ENCODE measurements at places on chromosomes 6 and 20.

- DNase-seq, result no peak
These were observed 457.9 kb downstream of the TBC1D32 start for GRCh38 chr6:120876424-120876823.

- no peak for DNase-seq
These were observed 20.7 kb downstream of the TXLNB start for GRCh38 chr6:139271056-139271455.

- no peak for DNase-seq
These were observed 55.3 kb downstream of the RIPOR2 start for GRCh38 chr6:24880451-24880850.

DNA sequence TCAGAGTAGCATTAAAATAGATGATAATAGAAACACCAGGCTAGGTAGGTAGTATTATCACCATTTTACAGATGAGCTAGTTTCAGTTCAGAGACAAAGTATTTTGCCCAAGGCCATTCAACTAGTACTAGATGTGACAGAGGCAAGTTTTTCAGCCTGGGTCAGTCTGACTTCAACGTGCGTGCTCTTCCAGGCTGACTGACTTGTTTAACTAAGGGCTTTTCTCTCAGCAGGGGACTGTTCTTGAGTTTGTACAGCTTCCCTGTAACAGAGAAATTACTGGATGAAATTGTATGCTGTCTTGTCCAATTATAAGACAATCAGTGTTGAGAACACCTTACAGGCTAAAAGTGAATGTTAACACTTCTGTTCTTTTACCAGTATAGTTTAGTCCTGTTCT is 333.5 kb upstream of the MAN1A1 start:
- DNase-seq, result no peak

DNA sequence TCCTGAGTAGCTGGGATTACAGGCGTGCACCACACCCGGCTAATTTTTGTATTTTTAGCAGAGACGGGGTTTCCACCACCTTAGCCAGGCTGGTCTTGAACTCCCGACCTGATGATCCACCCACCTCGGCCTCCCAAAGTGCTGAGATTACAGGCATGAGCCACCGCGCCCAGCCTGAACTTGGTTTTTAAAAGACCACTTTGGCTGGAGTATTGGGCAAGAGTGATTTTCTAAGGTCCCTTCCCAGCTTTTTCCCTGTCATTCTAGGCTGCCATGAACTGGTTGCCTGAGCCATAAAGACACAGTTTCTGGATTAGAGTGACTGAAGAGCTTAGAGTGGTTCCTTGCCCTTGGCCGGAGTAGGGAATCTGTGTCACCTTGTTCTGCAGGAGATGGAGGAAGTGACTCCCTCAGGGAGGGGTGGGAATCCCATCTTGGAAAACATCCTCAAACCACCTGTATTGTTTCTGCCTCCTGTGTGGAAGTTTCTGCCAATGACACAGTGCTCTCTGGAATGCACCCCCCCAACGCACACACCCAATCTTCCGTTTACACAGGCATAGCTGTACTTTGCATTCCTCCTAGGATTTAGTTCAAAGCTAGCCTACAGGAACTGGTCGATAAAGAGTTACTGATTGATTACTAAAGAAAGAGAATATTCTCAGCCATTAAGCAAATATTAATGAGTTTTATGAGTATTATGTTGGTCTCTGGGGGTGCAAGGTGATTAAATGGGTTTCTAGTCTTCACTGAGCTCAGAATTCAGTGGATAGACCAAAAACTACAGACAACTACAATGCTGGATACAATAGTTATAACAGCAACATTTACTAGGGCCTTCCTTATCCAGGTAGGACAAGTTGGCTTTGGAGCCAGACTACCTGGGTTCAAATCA is 18.2 kb downstream of the BCL2L1 start:
- DNase-seq, result no peak

DNA sequence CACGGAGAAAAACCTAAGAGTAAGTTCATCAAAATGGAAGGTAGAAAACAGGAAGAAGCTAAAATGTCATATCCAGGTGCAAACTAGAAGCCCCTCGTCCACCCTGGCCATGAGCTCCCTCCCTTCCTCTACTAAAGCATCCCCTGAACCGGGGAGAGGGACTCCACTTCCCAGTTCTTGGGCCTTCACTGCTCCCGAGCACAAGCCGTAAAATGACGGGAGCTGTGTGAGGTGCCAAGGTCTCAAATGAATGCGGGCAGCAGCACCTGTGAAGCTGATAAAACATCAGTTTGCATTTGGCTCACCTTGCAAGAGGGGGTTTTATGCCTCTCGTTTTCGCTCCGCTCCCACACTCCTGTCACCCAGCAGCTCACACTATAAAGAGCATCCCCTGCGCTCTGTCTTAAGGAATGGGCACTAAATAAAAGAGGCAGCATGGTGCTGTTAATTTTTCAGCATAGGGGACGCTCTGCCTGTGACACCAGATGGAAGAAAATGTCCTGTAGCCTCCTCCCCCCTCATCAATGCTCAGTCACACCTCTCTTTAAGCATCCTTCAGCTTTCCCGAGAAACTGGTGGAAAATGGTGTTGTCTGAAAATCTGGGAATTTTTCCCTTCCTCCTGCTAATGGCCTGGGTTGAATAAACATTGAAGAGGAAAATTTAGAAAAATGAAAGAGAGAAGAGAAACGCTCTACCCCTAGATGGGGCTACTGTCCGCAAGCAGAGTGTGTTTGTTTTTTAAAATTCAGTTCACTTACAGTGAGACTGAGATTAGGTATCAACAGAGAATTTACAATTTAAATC is 563.0 kb upstream of the AGPAT4 start:
- DNase-seq, result no peak

- DNase-seq, result no peak
These were observed 26.2 kb downstream of the CYP39A1 start for GRCh38 chr6:46626228-46626909.

- DNase-seq, result no peak
These were observed 47.8 kb downstream of the GMPR start for GRCh38 chr6:16286151-16286522.

DNA sequence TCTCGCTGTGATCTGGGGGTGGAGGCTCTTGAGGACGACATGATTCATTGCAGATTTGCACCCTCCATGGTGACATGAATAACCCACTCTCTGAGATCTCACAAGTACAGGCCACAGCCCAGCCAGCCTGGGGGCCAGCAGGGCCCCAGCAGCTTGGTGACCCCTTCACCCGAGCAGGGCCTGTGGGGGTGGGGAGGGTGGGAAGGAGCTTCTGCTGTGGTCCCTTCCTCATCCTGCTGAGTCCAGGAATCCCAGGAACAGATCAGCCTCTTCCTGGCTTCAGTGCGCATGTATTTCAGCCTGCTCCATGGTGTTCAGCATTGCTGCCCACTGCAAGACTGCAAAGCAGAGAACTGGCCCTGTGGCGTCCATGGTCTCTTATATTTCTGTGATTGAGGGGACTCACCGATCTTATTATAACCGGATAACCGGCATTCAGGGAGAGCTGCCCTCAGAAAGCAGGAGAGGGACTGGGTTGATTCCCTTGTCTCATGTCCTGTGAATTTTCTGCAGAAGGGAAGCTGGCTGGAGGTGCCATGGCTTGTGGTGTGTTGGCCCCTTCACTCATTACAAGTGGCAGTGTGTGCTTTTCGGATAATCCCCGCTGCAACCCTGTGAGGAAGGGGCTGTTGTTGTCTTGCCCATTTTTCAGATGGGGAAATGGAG is 118.8 kb upstream of the FRMD1 start:
- DNase-seq, result no peak

GRCh38 chr6:44923444-44923843 is 404.7 kb upstream of the RUNX2 start:
- no peak for DNase-seq

DNA sequence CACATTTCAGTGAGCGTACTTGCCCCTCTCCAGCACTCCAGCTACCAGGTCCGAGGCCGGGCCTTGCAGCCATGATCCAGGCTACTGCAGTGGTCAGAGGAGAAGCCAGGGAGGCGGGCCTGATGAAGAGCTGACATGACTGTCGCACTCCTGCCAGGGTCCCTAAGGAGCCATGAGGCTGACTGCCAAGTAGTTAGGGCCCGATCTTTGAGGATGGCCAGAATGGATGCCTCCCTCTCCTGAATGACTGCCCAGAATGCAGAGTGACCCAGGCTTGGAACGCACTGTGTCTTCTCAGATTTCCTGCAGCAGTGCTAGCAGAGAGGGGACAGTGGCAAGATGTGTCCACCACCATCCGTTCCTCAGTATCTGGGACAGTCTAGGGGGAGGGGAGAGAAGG is 24.7 kb upstream of the LRFN2 start:
- DNase-seq, result no peak

DNA sequence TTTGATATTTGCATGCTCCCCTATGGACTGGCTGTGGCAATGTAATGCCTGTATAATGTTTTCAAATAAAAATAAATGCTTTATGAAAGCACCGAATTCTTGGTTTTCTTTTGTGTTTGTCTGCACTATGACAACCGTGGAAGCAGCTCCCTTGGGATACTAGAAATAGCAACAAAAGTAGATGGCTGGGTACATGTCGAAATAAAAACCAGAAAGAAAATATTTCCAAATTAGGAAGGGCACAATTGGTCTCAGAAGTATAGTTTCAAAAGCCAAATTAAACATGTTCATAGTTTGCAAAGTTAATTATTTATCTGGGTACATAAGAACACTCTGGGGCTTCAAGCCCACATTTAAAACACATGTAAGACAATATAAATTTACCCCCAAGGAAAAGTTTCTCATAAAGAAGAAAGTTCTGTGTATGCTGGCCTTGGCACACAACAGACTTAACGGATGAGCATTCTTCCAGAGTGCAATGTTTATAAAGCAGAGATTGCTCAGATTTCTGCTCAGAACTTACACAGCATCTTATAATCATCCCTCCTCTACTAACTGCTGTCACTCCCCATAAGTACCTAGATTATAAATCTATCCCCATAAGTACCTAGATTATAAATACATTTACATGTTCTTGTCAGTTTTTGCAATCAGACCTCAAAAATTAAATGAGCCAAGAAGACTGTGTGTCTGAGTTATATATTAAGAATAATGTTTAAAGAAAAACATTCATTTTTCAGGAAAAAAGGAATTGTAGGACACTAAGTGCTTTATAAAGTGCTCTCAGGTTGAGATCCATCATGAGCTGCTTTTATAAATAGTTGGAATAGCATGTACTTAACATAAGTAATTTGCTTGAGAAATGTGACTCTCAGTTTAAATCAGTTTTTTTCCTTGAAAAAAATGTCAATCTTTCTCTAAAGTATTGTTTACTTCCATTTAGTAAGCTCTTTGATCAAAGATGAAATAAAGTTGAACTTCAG is 230.2 kb upstream of the PLN start:
- no peak for DNase-seq

- DNase-seq, result no peak
These were observed 8.8 kb downstream of the KCNQ2 start for GRCh38 chr20:63463400-63464288.

GRCh38 chr6:111745636-111746035 is 127.6 kb downstream of the FYN start:
- no peak for DNase-seq

- no peak for DNase-seq
These were observed 356.0 kb upstream of the JARID2 start for GRCh38 chr6:14889611-14890593.

- no peak for DNase-seq
These were observed 202.4 kb downstream of the FARS2 start for GRCh38 chr6:5463690-5464089.

DNA sequence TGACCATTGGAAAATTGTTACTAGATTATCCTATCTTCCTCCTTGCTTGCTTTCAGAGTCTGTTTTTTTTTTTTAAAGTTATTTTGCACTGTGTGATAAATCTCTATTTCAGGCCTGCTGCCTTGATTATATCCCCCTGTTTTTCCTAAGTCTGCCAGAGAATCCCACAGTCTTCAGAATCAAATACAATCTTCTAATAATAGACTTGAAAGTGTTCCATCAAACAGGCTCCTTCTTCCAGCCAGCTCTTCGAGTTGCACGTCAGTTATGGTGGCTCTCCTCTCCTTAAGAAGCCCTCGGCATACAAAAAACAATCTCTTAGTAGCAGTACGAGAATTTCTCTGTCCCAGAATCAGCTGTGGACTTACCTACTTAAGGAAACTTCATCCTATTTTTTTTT is 92.9 kb upstream of the NOX3 start:
- DNase-seq, result no peak

- DNase-seq, result no peak
These were observed 18.7 kb downstream of the PTPN1 start for GRCh38 chr20:50528804-50529351.

DNA sequence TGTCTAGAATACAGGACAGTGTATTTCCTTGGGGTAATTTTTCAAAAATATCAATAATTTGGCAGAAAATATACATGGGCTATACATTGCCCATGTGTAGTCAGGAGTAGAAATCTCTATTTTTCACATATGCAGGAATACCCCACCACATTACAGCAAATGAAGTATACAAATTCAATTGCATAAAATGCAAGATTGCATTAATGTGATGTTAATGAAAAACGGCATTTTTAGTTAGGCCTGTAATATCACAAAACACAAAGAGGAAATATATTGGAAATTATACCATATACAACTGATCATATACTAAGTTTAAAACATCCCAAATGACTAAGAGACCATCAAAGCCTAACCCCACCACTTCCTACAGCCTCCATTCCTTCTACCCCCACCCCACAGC is 154.9 kb downstream of the SYNE1 start:
- DNase-seq, result no peak

DNA sequence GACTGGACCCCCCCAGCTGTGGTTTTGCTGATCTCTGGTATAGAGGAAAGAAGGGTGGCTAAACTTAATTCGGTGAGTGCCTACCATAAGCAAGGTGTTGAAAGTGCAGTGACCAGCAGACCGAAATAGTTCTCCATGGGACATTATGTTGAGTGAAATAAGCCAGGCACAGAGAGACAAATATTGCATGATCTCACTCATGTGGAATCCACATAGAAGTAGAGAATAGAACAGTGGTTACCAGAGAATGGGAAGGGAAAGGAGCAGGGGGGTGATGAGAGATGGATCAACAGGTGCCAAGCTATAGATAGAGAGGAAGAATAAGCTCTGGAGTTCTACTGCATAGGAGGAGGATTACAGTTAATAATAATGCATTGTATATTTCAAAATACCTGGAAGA is 9.7 kb upstream of the GCNT2 start:
- DNase-seq, result no peak

GRCh38 chr6:139534472-139535115 is 160.1 kb upstream of the CITED2 start:
- DNase-seq, result no peak

DNA sequence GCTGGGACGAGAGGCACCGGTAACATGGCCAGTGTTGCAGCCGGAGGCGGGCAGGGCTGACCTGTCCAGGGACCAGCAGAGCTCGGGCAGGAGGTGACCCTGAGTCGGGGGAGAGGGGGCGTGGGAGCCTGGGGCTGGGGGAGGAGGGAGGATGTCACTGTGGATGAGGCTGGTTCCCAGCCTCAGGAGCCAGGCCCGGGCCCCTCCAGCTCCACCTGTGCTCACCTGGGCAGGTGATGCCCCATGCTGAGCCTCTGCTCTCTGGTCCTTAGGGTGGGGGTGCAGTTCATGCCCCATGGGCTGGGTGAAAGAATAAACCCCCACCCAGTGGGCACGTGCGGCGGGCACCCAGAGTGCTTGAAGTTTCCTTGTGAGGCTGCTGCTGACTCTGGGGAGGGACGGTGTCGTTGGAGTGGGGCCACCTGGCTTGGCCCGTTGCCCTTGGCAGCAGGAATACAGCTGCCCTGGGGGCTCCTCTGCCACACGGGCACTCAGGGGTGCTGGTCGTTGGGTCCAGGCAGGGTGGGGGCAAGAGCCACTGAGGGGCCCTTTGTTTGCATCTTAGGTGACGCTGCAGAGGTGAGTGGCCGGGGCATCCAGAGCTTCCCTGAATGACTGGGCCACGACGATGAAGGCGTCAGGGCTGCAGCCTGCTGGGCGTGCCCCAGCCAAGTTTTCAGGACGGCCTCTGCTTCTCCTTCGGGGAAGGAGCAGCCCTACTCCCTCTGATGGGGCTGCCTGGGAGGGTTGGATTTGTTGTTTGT is 24.7 kb upstream of the BHLHE23 start:
- DNase-seq, result no peak
